ENCODE measurements at places on chromosomes 2 and 18. TPM values are rescaled to one million over a fixed set of nuclear protein-coding genes. Genes with fewer than 3 reads are reported as not detected.

DNA sequence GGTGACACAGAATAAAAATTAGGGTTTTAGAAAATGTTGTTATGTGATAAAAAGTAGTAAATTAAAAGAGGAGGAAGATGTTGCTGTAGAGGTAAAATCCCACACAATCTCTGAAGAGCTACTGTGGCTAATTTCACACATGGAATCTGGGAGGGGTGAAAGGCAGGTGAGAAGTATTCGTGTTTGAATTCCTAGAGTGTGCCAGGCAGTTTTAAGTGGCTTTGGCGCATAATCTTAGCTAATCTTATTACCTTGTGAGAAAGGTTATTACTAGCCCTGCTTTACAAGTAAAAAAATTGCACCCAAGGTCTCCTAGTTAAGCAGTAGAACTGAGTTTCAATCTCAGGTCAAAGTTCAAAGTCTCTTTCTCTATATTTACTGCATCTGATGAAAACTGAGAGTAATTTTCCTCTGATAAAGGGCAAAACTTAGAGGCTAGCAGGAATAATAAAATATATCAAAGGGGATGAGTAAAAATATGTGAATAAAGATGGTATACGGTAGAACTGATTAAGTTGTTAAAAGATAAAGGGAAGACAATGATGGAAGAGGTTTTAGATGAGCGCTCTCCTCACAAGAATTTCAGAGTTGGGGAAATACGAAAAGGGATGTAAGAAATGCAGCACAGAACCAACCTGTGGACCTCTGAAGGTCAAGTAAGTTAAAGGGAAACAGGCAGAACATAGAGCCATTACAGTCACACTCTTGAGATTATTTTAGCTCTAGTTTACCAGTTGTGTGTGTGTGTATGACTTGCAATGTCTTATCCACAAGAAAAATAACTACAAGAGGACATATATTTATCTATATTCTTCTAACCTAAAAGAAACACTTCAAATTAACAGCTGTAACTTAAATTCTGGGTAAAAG lies 34.8 kb downstream of the GAREM1 start:
- no peak for DNase-seq

DNA sequence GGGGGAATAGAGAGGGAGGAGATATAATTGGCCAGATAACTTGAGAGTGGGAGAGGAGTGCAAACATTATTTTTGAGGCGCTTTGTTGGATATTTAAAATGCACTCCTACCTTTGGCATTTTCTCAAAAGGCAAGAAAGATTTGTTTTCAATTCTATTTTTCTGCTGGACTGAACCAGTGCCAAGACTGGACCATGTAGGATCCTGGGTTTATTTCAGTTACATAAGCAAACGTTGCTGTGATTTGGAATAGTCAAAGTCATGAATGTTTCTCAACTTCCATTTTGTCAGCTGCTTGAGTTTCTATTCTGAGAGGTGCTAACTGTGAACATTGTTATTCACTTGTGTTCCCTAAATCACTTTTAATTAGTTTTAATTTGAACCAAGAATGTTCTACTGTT lies 8.9 kb upstream of the CHRNA1 start:
- DNase-seq, result no peak

Gene PDE1A
- polyA plus RNA-seq, result 14.1 TPM

Gene HAAO
- 28.3 TPM for polyA plus RNA-seq
